Kidney (tissue), 22 donors: ENCODE measurements at places on chromosomes 7 and 10. TPM values are rescaled to one million over a fixed set of nuclear protein-coding genes. Genes with fewer than 3 reads are reported as not detected.

GRCh38 chr10:49752584-49752983 lies 9.5 kb downstream of the OGDHL start:
- DNase-seq = no peak

DNA sequence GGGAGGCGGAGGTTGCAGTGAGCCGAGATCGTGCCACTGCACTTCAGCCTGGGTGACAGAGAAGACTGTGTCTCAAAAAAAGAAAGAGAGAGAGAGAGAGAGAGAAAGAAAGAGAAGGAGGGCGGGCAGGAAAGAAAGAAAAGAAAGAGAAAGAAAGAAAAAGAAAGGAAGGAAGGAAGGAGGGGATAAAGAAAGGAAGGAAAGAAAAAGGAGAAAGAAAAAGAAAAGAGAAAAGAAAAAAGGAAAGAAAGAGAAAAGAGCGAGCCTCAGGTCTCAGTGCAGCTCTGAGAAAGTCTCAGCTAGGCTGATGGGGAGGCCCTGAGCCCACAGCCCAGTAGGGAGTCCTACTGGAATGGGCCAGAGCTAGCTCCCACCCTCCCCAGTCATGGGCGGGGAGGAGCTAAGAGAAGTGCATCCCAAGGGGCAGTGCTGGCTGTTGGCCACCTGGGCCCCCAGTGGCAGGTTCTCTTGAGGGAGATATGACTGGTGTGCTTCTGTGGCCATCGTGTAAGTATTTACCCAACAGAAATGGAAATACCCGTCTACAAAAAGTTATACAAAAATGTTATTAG lies 69.3 kb downstream of the ABRAXAS2 start:
- no peak for DNase-seq

DNA sequence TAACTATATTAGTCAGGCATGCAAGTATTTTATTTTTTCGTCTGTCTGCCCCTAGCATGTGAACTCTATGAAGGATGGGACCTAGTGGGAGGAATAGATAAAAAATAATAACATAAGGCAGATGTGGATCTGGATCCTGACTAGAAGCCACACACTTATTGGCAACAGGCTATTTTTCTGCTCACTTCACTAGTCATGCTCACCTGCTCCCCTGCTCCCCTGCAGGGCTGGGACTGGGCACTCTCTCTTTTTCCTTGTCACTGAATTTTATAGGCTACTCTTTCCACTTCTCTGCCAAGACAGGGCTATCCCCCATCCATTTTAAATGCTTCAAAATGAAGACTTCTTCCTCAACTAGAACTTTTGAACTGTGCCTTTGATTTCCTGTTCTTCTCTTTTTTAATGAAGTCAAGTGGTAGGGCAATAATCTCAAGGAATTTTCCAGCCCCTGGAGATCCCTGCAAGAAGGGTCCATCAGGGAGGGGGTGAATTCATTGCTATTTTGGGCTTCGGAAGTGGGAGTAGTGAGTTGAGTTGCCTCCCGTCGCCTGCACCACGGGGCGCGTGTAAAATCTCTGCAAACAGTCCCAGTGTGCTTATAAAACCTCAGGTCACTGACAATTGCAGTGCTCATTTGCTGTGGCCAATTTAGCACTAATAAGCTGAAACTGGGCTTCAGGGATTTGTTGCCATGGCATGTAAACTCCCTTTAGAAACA lies 156.7 kb upstream of the NPVF start:
- peak; percentile 67 for DNase-seq

- DNase-seq = no peak
Observed at GRCh38 chr10:100774876-100775275, 29.5 kb downstream of the PAX2 start.

Gene PHKG1
- total RNA-seq = 0.91 TPM

GRCh38 chr10:59589796-59590195 lies 119.9 kb downstream of the SLC16A9 start:
- peak; percentile 34 for DNase-seq

GRCh38 chr10:87054373-87055295 lies 34.5 kb downstream of the FAM25A start:
- DNase-seq = peak; percentile 9

Gene CCDC136
- total RNA-seq = 4.2 TPM
